AG10803 (cell line): ENCODE measurements at places on chromosomes 12 and 14.

- DNase-seq = no peak
Measured at GRCh38 chr14:60229614-60230013, 19.4 kb upstream of the PPM1A start.

DNA sequence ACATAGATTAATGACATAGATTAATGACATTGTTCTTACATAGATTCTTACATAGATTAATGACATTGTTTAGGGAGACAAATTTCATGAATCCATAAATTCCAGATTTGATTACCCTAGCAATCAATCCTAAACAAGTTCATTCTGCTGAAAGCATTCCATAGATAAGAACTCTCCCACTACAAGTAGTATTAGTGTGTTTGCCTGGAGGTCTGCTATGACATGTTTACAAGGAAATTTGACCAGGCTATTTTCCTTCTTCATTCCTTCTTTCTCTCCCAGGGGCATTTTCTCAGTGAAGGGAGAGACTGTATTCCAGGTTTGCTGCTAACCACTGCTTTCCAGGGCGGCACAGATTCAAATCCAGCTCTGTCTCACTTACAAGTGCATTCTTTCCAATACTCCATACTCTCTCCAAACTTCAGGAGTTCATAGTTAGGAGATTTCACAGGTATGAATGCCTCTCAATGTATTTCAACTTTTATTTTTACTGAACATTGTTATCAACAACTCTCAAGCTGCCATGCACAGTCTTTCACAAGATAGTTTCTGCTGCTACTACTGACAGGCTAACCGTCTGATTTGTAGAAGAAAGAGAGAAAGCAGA is 134.5 kb downstream of the SLC38A1 start:
- DNase-seq = no peak

- DNase-seq = peak; percentile 11
Measured at GRCh38 chr12:52007158-52007921, 594 bp downstream of the TAMALIN start.

DNA sequence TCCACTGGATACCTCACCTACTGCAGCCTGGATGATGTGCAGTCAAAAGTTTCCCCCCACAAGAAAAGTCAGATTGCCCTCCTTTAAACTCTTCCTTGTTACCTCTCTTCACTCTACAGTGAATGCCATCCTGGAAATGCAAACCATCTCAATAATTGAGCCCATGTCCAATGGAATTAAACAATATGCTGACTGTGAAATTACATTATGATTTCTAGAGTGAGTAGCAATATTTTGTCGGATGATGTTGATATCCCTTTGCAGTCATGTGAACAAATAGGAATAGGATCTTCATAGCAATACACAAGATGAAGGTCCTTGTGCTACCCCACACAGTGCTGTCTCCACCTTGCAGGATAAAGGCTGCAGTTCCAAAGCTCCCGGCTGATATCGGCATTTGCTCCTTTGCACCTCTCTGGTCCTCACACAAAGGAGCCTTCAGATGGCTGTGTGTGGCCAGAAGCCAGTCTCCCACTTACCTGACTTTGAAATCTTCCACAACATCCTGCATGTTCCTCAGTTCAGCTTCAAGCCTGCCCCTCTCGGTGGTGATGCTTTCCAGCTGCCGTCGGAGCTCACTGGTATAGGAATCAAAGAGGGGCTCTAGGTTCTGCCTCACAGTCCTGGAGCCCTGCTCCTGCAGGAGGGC is 1.5 kb downstream of the KRT75 start:
- DNase-seq = no peak

DNA sequence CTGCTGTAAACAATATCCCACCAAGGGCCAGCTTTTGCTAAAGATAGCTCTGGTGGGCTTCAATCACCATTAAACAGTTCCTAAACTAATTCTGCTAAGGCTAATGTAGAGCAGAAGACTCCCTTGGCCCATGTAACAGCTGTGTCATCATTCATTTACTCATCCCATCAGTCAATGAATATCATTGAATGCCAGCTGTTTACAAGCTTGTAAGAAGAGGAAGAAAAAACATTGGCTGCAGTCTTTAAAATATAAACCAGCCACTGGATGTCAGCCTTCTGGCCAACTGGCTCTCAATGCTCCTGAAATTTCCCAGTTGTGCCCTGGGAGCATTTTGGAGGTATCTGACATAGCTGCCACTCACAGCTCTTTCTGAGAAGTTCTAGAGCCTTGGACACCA is 18.0 kb upstream of the MAP3K9 start:
- DNase-seq = peak; percentile 40

GRCh38 chr14:81767266-81767995 is 233.8 kb upstream of the SEL1L start:
- no peak for DNase-seq
